ENCODE measurements at places on chromosomes 6 and 20.

- no peak for DNase-seq
Observed at GRCh38 chr6:106084106-106084988, 1.8 kb upstream of the PRDM1 start.

GRCh38 chr6:165746331-165746730 is 83.3 kb upstream of the PDE10A start:
- no peak for DNase-seq

GRCh38 chr6:139486476-139486799 is 112.0 kb upstream of the CITED2 start:
- DNase-seq = no peak

GRCh38 chr6:116003668-116004067 is 57.0 kb downstream of the FRK start:
- no peak for DNase-seq
